Activated T-cell treated with anti-CD3 and anti-CD28 coated beads for 4 hours (primary cell): ENCODE measurements at places on chromosomes 3 and 15.
A peak's percentile ranks its signal among the peaks of the same experiment; 100 is the strongest.

GRCh38 chr3:16277471-16277870 lies 12.5 kb downstream of the OXNAD1 start:
- DNase-seq: no peak

GRCh38 chr3:149792452-149793270 lies at the start of gene ANKUB1:
TSS of gene ANKUB1 (minus strand) at chr3:149792554. CDS start at chr3:149792366, 188 bp downstream.
- DNase-seq: no peak

DNA sequence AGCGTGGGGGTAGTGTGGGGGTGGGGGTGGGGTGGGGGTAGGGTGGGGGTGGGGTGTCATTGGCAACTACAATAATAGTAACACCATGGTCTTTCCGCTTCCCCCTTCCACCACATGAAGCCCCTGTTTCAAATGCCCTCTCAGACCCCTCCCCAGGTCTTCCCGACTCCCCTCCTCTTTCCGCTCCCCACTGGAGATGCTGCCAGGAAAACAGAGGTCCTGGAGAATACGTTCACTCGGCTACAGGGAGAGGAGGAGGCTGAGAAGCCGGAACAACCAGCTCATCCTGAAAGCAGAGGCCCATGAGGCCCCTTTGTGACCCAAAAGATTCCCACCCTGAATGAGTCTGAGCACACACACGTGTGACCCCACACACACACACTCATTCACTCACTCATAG lies 75.4 kb downstream of the CPN2 start:
- no peak for DNase-seq

DNA sequence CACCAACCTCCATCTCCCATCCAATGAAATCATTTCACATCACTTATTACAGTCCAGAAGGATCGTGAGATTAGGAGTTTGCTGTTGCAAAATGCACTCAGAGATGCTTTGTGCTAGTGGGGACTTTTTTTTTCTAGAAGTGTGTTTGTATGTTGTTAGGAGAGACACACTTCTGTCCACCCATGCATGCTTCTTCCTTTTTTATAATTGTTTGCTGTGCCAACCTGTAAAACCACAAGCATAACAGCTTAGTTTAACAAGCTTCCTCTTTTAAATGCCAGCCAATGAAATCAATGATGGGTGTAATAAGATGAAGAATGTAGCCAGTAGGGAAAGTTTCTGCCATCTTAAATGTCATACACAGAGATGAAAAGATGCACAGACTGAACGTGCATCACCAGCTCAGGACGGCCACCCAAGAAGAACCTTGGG lies 305.6 kb upstream of the STT3B start:
- no peak for DNase-seq

DNA sequence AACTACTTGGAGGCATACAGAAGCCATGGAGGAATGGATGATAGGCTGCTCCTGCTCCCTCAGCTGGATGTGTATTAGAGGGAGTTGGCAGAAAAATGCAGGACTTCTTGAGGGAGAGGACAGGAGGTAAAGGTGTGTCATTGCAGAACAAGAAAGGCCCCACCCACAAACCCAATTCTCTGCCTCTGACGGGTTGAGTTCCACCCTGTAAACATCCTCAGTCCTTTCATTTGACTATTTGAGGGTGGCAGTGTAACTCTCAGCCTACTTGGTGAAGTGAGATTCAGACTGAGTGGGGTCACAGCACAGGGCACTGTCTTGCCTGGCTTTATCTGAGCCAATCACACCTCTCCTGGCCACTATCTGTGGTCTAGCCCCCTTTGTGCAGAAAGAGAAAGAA lies at the start of gene TPRG1:
TPRG1 (plus strand) TSS at position 265 of the 400 bp plus-strand sequence. CDS start 35,414 bp downstream, outside the sequence.
- DNase-seq: no peak

DNA sequence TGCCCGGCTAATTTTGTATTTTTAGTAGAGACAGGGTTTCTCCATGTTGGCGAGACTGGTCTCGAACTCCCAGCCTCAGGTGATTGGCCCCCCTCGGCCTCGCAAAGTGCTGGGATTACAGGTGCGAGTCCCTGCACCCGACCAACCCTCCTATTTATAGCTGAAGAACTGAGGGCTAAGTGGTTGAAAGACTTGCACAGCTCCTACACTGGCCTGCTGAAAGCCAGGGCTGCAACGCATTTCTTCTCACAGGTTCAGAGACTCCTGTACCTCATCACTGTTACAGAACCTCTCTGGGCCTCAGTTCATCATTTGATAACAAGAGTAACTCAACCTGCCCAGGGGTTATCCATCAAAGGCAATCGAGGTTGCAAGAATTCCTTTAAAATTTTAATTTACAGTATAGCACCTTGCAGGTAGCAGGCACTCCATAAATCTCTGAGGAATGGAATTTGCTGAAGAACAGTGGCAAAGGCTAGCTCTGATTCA lies 626.5 kb upstream of the TBL1XR1 start:
- DNase-seq: no peak

GRCh38 chr15:51223771-51224229 lies 114.6 kb downstream of the CYP19A1 start:
- DNase-seq: no peak

- no peak for DNase-seq
These were observed 474.7 kb upstream of the ALCAM start for GRCh38 chr3:104892044-104892443.

- peak; percentile 54 for DNase-seq
These were observed 1.5 kb upstream of the MYNN start for GRCh38 chr3:169771497-169772304.

GRCh38 chr3:50264383-50264963 lies 4.5 kb upstream of the SEMA3B start:
- no peak for DNase-seq

- DNase-seq: no peak
These were observed 808 bp downstream of the ARRDC4 start for GRCh38 chr15:97961067-97961954.

DNA sequence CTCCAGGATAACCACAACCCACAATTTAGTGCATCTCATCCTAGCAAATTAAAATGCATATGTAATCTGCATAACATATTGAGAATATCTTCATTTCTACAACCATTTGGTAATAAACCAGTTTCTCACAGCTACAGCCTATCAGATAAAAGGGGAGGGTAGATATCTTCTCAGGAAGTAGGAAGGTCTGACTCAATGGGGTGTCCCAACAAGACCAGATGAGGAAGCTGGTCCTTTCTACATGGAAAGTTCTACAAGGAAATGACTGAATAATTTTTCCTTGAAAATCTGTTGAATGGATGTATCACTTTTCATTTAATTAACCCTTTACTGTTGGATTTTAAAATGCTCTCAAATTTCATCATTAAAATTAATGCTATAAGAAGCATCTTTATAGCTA lies 17.4 kb upstream of the TMPRSS7 start:
- DNase-seq: no peak

GRCh38 chr3:160157321-160157720 lies 67.9 kb upstream of the C3orf80 start:
- no peak for DNase-seq

GRCh38 chr15:79373113-79373512 lies 59.0 kb upstream of the MINAR1 start:
- no peak for DNase-seq

- DNase-seq: no peak
These were observed 45.7 kb downstream of the EIF2AK4 start for GRCh38 chr15:39979606-39980005.

- no peak for DNase-seq
These were observed 11.9 kb downstream of the CPNE4 start for GRCh38 chr3:132022914-132023313.
